ENCODE measurements at places on chromosomes 7 and 10. TPM values are rescaled to one million over a fixed set of nuclear protein-coding genes. Genes with fewer than 3 reads are reported as not detected.

GRCh38 chr10:51447119-51447518, 252.3 kb downstream of the CSTF2T start:
- no peaks in the 10 kb centered on the region for H3K36me3 ChIP-seq
- H3K4me1 ChIP-seq, result no peaks in the 10 kb centered on the region
- no peak for DNase-seq
- no peak overlapping the region for H3K4me3 ChIP-seq
- no peak overlapping the region for H3K27ac ChIP-seq

The TAS2R4 gene
- 1.0 TPM for total RNA-seq

DNA sequence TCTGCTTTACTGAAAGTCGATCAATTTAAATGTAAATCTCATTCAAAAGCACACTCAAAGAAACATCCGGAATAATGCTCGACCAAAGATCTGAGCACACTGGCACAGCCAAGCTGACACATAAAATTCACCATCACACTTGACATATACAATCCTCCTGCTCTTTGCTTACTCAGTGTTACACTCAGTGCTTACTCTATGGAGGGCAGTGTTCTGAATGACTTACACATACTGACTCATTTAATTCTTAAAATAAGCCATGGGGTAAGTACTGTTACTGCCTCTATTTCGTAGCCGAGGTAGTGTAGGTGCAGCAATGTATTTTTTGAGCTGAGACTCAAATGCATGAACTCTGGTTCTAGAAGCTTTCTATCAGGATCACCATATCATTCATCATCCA, 421.5 kb upstream of the LRRN3 start:
- no peak for DNase-seq
- H3K27me3 ChIP-seq, result no peaks in the 10 kb centered on the region
- no peaks in the 10 kb centered on the region for H3K4me1 ChIP-seq

DNA sequence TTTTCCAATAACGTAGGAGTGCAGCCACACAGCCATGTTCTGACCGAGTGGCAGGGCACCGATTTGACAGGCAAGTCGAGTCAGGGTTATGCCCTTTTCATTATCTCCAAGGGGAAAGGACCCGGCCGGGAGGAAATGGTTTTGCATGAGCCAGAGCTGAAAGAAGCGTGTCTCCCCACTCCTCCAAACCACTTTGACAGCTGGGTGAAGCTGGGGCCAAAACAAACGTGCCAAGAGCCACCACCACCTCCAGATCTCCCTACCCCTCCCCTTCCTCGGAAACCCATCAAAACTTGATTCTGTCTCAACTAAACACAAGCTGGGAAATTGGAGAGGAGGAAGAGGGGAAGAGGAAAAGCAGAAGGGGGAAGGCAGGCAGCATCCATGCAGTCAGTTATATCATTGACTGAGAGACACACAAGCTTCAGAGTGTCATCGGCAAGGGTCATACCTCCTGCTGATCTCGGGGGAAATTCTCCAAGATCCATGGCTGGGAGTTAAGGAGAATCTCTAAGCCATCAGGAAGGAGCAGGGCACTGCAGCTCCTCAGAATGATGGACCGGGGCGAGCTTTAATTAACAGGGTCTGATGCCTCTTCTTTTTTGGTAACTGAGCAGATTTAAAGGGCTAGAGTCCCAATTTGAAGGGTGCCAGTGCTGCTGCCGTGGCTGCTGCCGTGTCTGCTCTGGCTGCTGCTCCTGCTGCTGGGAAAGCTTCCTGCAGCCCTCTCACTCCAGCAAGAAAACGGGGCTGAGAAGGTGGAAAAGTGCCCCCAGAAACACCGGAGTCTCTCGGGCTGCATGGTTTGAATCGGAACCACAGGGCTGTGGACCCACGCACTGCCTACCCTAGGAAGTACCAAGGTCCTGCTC, 34.7 kb upstream of the CALN1 start:
- H3K27ac ChIP-seq, result no peak overlapping the region
- DNase-seq, result no peak
- H3K4me3 ChIP-seq, result no peak overlapping the region
- no peaks in the 10 kb centered on the region for H3K4me1 ChIP-seq
